ENCODE measurements at places on chromosomes 4 and X. TPM values are rescaled to one million over a fixed set of nuclear protein-coding genes. Genes with fewer than 3 reads are reported as not detected.

DNA sequence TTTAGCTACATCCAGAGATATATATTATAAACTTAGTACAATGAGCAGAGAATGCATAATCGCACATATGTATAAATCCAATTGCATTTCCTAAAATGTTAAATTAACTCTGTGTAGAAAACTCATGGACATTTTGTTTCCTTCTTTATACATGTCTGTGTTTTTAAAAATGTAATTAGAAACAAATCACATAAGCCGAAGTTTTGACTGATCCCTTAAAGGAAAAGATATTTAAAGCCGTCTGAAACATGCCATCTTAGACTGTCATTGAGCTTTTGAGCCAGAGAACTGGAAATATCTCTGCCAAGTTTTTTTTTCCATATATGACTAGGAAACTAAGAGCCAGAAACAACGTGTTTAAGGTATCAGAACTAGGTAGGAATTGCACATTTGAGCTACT lies 107.0 kb downstream of the ARAP2 start:
- no peak for DNase-seq

AFP gene
- total RNA-seq, result not detected

CENPVL1 gene
- total RNA-seq, result not detected

DNA sequence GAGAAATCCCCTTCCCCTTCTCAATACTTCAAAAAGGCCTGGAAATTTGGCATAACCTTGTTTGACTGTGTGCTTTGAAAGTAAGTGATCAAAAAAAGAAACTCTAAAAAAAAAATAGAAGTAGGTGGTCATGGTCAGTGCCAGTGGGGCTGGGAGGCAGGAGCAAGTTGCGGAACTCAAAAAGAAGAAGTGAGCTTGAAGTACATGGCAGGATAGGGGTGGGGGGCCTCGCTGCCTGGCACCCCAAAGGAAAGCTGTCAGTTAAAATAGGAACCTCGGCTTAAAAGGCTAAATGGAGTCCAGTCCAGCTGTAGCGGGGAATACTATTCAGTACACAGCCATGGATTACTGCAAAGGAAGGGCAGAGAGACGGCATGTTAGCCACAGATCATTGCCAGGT lies 12.2 kb upstream of the NKRF start:
- no peak for DNase-seq

DNA sequence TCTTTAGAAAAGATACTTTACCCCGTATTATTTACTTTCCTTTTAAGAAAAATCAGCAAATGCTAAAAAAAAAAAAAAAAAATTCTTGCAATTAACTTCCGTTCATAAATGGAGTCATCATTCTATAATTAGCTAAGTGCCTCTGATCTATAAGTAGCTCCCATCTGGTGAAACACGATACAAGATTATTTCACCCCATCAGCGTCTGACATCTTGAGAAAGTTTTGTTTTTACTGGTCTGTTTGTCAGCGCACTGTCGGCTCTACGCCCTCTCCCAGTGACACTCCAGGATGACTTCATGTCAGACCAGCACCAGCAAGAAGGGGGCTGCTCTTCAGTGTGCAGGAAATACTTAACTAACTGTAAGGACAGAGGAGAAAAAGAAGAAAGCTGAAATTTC lies 108.3 kb downstream of the AFAP1 start:
- no peak for DNase-seq

DNA sequence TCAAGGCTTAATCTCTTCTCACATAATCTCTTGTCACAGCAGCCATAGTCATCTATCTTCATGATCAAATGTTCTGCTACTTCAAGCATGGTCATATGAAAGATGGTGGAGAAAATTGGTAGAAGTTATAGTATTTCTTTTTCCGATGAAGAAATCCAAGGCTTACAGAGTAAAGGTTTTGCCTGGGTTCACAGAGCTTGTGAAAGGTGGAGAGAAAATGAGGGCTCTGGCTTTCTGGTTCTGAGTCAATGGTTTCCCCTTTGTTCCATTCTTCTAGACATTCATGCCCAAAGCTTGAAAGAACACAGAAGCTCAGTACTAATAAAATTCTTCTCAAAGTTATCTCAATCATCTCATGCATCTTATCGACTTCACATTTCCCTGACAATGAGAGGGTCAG lies 36.1 kb downstream of the CLNK start:
- no peak for DNase-seq

GRCh38 chr4:158858410-158859199 lies 89.8 kb downstream of the FNIP2 start:
- no peak for DNase-seq

GRCh38 chr4:173909294-173909693 lies 374.2 kb downstream of the FBXO8 start:
- DNase-seq, result no peak

SERPINA7 gene
- total RNA-seq, result not detected

DNA sequence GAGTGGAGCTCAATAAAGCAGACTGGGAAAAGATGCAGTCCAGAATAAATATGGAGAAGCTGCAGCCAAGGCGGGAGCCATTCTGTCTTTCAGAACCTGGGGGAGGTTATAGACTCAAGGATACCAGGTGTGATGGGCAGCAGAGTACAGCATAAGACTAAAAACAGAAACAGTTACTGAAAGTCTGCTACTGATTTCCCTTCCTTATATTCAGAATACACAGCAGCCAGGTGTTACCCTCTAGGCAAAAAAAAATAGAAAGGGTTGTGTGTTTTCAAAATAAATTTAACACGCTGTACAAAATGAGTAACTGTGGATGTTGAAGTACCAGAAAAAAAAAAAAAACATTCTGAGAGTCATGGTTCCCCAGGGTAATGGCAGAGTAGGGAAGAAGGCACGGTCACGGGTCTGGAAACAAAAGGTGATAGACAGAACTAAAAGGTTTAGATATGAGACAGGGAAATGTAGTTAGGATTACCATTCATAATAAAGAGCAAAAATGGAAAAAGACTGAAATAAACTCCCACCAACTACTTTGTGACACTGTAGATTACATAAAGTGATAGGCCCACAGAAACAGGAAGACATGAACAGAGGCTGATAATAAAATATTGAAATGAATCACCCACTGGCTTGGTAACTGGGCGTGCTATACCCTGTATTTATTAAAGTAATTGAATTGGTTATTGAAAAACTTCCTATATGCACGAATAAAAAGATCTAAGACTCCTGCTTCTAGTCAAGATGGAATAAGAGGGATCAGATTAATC lies 10.8 kb upstream of the HHIP start:
- DNase-seq, result no peak

GRCh38 chr4:99301376-99302164 lies 10.8 kb upstream of the ADH1A start:
- no peak for DNase-seq

DNA sequence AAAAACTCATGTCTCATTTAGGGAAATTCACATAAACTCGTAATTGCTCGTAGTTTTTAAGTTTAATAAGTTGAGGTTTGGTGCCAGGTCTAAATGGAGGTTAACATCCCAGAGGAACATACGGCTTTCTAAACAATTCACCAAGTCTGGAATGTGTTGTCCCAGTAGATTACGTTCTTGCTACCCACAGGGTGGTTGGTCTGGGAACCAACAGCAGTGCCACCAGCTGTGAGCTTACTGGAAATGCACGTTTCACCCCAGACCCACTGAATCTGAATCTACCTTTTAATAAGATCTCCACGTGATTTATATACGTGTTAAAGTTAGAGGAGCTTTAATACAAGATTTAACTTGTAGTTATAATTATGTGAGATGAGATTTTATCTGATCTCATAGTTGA lies 134.3 kb downstream of the BMPR1B start:
- DNase-seq, result no peak

DNA sequence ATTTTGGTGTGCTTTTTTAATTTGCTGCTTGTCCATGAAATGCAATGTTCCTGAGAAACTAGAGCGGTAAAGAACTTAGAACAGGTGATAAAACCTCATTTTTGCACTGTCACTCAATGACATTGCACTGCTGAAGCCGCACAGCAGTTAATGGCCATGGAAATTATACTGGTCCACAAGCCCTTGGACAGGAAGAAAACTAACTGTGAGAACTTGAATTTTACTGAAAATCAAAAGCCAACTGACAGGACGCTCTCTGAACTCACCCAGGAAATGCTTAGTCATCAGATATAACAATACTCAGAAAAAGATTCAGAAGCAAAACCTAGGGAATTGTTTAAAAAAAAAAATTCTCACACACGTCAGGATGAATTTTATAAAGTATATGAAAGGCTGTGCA lies 246.4 kb upstream of the SLC7A11 start:
- no peak for DNase-seq

DNA sequence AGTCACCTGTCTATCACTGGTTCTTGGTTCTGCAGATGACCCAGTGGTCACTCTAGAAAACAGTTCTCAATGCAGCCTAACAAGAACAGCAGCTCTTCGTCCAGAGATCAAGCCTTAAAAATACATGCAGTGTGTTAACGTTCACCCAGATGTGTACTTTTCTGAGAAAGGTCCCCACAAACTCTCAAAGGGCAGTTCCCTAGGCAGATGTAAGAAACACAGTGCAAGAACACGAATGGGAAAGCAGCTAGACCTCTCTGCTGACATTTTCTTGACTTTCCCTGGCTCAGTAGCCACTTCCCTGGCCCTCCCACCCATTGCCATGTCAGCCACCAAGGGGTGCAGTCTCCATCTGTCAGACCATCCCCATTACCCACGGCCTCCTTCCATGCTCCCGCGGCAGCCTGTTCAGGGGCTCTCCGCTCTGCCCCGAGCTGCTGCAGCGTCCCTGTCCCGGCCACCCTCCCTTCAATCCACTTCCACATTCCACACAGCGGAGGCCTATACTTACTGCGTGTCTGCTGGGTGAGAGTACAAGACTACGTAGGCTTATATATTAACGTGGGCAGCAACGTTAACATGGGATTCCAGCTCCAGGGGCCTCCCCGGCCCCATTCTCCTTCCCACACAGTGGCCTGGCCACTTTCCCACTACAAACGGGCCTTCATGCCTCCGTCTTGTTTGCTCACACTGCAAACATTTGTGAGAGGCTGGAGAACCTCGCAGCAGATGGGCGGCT lies 34.3 kb downstream of the IRF2 start:
- DNase-seq, result peak; percentile 84

DNA sequence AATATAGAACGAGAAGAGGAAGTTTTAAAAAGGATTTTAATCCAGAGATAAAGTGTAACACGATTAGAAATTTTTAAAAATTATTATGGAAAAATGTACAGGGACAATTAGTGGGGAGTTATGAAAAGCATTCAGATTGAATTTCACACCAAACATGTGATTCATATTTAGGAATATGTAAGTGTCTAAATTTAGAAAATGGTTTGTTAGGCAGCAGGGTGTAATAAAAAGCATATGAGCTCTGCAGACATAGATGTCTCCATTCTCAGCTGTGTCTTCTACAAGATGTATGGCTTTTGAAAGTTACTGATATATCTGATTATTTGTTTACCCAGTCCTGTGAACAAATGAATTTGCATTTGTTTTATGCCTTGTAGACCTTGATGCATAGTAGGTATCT lies 638.9 kb upstream of the AGA start:
- DNase-seq, result no peak

- DNase-seq, result no peak
Measured at GRCh38 chr4:2277956-2278355, 16.0 kb upstream of the MXD4 start.

ZDHHC15 gene
- 0.58 TPM for total RNA-seq

- peak; percentile 68 for DNase-seq
Measured at GRCh38 chr4:100738196-100739165, 220.7 kb upstream of the EMCN start.

GRCh38 chr4:107037199-107037584 lies 1.1 kb upstream of the DKK2 start:
- no peak for DNase-seq

VCX3B gene
- total RNA-seq, result not detected

SCML2 gene
- total RNA-seq, result not detected

DNA sequence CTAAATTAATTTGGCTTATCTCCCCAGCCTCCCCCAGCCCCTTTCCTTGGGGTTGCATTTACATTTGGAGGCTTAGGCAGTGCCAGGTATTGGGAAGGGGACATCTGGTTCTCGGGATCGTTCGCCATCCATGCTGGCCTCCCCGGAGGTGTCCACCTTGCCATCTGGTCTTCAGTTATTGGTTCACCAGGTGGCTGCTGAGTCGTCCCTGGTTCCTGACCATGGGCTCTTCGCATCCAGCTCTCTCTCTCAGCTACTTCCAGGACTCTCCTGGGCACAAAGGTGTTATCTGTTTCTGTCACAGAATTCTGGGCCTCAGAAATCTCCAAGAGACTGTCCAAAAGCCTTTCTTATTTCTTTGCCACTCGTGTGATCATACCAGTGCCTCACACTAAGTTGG lies 75.4 kb upstream of the SCOC start:
- DNase-seq, result no peak

- peak; percentile 6 for DNase-seq
Measured at GRCh38 chrX:43481576-43481975, 174.5 kb upstream of the MAOA start.

- no peak for DNase-seq
Measured at GRCh38 chr4:10753856-10754402, 69.4 kb upstream of the CLNK start.

GRCh38 chr4:78669453-78669852 lies 106.7 kb upstream of the BMP2K start:
- DNase-seq, result no peak

SHROOM2 gene
- 4.7 TPM for total RNA-seq

SH3D19 gene
- 79.9 TPM for total RNA-seq

DNA sequence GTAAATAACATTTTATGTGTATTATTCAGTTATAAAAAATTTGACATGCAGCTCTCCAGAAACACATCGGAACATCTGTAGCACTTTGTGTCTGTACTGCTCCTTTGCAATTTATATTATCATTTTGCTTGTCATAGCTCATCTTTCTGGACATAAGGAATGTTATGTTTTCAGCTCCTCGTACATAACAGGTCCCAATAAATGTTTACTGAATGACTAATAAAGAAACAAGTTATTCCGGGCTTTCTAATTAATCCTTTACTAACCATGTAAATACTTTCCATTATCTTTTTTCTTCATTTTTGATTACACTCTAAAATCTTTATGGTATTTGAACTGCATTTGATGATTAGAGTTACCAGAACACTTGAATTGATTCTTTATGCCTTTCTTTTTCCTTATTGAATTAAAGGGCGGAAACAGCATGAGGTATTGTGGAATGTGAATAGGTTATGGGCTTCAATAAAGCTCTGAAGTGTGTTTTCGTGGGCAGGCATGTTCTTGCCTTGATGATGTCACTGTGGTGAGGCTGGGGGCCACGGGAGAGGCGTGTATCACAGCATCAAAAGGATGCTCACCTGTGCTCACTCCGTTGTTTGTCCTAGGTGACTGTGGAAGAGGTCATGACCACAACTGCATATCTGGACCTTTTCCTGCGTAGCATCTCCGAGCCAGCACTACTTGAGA lies 131.6 kb downstream of the GATB start:
- DNase-seq, result no peak

GRCh38 chrX:79556800-79557199 lies 189.7 kb upstream of the ITM2A start:
- no peak for DNase-seq

GRCh38 chr4:6110681-6111353 lies 89.5 kb downstream of the JAKMIP1 start:
- no peak for DNase-seq

FAM53A gene
- not detected for total RNA-seq

CYBB gene
- total RNA-seq, result 2.9 TPM

STBD1 gene
- total RNA-seq, result 8.1 TPM

TREX2 gene
- total RNA-seq, result not detected

TIGD4 gene
- 0.89 TPM for total RNA-seq

Measured in stomach (tissue), 19 donors.